Small intestine (tissue), 16 donors: ENCODE measurements at places on chromosomes 5 and 9.

DNA sequence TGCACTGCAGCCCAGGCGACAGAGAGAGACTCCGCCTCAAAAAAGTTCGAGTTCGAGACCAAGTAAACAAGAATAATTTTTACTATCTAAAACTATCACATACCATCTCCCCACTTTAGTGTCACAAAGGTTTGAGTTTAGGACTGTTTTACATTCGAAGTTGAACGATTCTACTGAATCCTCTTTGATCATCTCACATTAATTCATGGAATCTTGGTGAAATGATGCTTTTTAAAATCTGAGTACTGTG, 715 bp upstream of the RPS6 start:
- no peak for DNase-seq

GRCh38 chr5:172411484-172412072, 42.7 kb downstream of the SH3PXD2B start:
- DNase-seq, result no peak

- peak; percentile 36 for DNase-seq
Measured at GRCh38 chr9:38355517-38356120, 36.9 kb upstream of the ALDH1B1 start.

DNA sequence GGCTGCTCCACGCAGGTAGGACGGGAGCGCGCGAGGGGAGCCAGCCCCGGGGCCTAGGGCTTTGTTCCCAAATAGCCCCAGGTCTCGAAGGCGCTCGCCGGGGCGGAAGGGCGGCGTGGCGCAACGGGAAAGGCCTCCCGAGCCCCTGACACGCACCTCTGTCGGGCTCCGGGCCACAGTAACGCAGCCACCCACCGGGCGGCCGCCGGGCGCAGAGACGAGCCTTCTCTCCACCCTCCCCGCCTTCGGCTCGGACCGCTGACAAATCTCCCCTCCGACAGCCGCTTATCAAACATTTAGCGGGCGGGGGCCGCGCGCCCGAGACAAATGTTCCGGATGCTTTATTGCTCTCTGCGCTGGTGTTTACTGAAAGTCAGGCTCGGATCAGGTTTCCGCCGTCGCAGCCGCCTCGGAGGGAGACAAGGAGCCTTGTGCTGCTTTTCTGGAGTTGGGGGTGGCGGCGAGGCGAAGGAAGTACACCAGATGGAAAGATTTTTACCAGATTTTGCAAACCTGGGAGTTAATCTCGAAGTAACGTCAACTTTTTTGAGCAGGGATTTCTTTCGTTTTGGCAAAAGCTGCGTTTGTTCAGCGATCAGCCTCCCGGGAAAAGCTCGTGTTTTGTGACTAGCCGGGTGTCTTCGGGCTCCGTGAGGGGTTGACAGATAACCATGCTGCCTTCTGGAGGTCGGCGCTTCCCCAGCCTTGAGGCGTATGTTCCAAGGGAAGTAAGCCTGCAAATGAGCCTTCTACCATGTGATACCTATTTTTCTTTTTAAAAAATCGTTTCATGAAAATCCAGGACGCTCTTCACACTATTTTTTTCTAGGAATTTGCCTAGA, 950 bp downstream of the RGMB start:
- peak; percentile 74 for DNase-seq

- DNase-seq, result no peak
Measured at GRCh38 chr5:56183506-56183905, 49.6 kb downstream of the ANKRD55 start.

DNA sequence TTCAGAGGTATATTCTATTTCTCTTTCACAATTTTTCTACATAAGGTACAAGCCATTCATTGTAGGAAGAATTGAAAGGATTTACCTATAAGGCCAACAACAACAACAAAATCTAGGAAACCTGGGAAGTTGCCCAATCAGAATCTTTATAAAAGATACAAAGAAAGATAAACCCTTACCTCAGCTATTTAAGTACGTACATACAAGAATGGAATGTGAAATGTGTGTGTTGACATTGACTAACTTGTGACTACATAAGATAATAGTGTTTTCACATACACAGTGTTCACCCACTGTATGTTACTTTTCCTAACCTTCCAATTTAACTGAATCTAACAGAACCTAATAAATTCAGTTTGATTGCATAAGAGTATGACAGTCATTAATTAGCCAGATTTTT, 154.1 kb downstream of the ADAMTS6 start:
- DNase-seq, result no peak

DNA sequence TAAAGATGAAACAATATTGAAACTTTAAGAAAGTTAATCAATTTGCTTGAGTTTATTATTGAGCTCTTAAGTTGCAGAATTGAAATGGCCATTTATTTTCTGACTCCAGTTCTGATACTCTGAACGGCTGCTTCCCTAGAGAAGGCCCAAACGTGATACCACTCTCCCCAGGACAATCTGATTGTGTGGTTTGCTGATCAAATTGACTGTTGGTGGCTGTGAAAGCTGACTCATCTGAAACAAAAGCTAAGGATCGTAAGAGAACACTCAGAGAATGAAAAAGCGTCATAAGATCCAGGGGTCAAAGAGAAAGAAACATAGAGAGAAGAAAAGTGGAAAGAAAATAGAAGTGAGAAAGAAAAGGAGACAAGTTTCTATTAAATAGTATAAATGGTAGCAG, 147.2 kb downstream of the IZUMO3 start:
- no peak for DNase-seq

DNA sequence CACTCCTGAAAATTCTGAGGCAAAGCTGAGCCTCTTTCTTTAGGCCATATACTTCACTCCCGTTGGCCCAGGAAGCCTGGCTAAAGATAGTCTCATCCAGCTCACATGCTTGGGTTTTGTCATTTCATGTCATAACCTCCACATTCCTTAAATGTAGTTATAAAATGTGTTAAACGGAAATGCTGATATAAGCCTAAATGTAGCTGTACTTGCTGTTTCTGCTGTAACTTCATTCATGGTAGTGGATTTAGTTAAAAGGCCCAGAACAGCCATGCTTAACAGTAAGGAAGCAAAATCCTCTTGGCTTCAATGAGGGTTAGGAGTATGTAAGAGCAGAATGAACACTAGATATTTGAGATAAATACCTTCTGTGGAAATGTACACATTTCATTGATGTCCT, 135.8 kb upstream of the TMEM161B start:
- DNase-seq, result no peak

- DNase-seq, result no peak
Measured at GRCh38 chr5:74064911-74065310, 438.9 kb downstream of the ARHGEF28 start.

DNA sequence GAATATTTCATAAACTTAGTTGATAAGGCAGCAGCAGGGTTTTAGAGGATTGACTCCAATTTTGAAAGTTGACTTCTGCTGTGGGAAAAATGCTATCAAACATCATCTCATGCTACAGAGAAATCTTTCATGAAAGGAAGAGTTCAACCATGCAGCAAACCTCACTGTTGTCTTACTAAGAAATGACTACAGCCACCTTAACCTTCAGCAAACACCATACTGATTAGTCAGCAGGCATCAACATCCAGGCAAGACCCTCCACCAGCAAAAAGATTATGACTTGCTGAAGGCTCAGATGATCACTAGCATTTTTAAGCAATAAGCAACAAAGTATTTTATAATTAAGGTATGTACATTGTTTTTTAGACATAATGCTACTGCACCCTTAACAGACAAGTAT, 7.6 kb downstream of the TMEM174 start:
- no peak for DNase-seq

GRCh38 chr5:32342656-32343055, 29.9 kb upstream of the MTMR12 start:
- DNase-seq, result no peak

DNA sequence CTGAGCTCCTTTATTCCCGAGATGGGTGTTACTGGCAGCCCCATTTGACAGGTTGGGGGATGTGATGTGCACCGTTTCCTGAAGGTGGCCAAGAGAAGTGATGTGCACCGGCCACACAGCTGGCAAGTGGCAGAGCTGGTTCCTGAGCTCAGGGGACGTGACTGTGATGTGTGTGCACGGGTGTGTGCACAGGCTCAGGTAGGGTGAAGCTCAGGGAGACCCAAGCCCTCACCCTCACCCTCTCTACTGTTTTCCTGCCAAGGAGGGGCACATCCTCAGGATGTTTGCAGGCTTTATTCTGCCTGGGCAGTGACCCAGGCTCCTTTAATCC, 56.6 kb downstream of the WWC1 start:
- no peak for DNase-seq

DNA sequence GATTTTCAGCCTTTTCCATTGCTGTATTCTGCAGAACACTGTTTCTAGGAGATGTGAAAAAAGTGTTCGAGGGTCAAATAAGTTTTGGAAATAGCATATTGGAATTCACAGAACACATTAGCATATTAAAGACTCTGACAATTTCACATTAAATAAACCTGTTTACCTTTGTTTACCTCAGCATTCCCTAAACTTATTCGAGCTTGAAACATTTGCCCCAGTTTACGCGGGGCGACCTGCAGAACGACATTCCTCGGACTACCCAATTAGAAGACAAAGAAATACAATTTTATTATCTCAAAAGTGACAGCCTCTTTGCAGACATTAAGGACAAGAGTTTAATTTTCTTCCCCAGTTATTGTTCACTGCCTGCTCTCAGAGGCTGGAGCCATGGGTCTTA, 110.3 kb upstream of the NFIB start:
- no peak for DNase-seq

GRCh38 chr9:125538092-125538473, 168.9 kb downstream of the MAPKAP1 start:
- DNase-seq, result peak; percentile 35

DNA sequence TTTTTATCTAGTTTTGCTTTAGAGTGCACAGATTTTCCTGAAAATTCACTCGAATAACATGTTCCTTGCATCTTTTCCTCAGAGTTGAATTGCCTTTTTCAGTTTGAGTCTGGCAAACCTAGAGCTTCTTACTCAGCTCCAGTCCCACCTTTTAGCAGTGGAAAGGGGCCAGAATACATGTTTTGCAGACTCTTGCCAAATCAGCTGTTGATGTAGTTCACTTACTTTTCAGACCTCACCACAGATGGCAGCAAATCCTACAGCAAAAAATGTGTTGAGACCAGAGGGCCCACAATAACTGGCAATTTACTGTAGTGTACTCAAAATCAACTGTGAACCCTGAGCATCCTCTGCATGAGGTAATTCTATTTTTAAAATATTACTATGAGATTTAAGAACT, 545.2 kb upstream of the ACO1 start:
- DNase-seq, result no peak

DNA sequence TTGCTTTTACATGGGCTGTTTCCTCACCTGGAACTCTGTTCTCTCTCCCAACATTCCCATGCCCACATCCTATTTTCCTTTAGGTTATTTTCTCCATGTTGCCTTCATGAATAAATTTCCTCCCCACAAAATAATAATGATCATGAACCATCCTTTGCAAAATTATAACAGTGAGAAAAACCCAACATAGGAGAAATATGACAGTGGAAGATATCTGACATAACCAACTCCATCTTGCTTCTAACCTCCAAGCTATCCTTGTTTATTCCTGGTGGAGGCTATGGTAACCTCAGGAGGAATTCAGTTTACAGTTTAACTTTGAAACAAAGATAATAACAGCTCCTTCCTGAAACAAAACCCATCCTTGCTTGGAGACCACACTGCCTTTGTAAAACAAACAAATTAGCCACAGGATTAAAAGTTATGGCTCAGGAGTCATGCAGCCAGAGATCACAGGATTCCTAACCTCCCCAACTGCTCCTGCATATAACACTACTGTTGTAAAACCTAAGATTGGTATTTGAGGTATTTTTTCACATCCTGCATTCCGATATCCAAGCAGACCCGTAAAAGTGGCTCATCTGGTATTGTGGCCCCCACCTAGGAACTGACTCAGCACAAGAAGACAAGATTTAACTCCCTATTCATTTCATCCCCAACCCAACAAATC, 212.4 kb downstream of the TRIM32 start:
- no peak for DNase-seq

DNA sequence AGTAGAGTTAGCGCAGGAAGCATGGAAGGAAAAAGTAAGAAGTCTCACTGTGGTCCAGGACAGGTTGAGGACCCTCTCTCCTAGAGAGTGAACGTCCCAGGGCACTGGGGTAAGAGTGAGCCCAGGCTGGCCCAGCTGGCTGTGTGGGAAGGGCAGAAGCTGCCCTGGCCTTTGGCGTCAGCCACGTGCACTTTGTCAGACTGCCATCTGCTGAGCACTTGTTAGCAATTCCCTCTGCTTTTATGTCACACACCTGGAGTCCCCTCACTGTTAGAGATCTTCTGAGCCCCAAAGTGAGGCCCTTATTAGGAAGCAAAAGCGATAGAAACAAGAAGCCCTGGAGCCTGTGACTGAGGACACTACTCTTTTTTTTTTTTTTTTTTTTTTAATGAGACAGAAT, 79.1 kb downstream of the UGCG start:
- DNase-seq, result peak; percentile 71

DNA sequence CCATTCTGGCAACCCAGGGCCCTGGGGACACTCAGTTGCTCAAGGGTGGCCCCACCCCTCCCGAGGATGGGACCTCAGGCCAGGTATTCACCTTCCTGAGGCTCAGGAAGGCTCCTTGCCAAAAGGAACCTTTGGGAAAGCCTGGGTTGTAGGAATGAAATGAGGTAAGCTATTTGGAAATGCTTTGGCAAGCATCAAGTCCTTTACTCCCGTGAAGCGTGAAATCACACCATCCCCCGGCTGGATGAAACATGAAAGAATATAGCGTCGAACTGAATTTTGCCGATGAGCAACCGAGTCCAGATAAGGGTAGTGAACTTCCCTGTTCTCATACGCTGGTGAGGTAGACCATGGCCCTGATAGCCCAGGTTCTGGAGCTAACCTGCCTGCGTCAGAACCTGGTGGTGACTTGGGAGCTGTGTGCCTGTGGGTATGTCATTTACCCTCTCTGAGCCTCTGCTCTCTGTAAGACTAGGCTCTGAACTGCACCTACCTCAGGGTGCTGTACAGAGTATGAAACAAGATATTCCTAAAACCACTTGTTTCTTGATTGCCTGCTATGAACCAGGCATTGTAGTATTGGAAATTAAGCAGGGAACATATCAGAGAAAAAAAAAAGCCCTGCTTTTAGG, 105.3 kb upstream of the BOD1 start:
- no peak for DNase-seq

GRCh38 chr9:112145886-112146285, 29.2 kb downstream of the SUSD1 start:
- DNase-seq, result no peak

DNA sequence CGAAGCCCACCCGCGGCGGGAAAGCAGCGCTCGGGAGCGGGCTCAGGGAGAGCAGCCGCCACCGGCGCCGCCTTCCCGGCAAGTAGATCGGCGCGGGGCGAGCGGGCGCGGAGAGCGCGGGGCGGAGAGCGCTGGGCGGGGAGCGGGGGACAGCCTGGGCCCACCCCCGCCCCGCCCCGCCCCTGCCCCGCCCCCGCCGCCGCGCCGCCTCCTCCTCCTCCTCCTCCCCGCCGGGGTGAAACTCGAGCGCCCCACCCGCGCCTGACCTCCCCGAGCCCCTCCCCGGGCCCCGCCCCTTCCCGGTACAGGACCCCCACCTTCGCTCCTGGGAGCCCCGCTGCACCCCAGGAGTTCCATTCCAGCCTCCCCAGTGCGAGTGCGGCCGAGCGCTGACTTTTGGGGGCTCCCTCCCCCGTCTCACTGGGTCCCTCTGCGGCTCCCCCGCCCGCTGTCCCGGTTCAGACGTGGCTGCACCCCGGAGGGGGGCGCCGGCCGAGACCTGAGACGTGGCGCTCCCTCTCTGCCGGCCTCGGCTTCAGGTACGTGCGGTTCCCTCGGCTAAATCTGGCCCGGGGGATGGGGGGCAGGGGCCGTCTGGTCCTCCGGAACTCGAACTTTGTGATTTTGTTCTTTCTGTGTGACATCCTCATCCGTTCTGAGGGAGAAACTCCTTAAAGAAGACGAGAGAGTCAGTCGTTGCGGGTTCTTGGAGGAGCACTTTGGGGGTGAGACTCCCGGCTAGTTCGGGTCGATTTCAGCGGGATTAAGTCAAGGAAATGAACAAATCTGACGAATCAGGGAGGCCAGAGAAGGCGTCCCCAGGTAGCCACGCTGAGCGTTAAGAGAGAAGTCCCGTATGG, at the start of gene SEMA5A:
TSS of gene SEMA5A (minus strand) at position 84 of the 860 bp plus-strand sequence. CDS start 166,129 bp downstream, outside the sequence.
- peak; percentile 81 for DNase-seq
